Left forelimb (tissue), 1 donor: ENCODE measurements at places on chromosomes 16 and 17.

GRCh38 chr16:73670836-73671820, 623.2 kb upstream of the ZFHX3 start:
- DNase-seq, result no peak

GRCh38 chr17:43860077-43860725, 13.2 kb downstream of the CD300LG start:
- DNase-seq, result no peak

- no peak for DNase-seq
These were observed at the start of gene ADAM11 for GRCh38 chr17:44758414-44759085. Gene ADAM11, plus strand, starts transcription at chr17:44758988. Its CDS starts 212 bp downstream, at chr17:44759200.

DNA sequence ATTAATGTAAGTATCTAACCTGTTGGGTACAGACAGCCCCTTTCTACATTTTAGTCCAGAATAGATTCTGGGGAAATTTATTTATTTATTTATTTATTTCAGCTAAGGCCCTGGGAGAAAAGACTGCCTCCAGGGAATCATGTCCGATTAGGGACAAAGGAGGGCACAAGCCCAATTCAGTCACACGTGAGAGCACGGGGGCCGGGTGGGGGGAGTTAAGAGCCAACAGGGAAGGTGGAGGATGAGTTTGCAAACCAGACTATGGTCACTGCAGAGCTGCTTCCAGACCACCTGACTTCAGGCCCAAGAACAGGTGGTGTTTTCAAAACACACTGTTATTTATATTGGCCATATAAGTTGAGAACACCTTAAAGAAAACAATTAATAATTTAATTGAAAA, 1.6 kb upstream of the ZFHX3 start:
- no peak for DNase-seq

GRCh38 chr16:27665881-27666280, 115.9 kb downstream of the KATNIP start:
- DNase-seq, result no peak

- no peak for DNase-seq
These were observed 805 bp downstream of the HNF1B start for GRCh38 chr17:37743875-37744632.

DNA sequence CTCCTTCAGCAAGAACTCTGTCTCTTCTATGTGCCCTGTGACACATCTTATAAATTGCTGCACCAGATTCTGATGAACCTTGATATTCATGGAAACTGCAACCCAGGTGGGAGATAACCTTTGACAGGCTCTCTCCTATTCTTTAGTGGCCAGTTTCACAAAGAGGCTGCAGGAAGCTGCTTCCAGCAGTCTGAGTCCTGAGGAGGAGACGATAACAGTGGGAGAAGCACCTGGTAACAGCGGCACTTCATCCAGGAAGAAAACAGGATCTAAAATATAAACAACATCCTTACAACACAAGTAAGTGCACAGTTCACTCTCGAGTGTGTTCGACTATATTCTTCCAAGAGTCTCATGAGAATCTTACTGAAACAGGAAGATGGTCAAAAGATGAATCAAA, 180.1 kb downstream of the MAP2K6 start:
- DNase-seq, result no peak

DNA sequence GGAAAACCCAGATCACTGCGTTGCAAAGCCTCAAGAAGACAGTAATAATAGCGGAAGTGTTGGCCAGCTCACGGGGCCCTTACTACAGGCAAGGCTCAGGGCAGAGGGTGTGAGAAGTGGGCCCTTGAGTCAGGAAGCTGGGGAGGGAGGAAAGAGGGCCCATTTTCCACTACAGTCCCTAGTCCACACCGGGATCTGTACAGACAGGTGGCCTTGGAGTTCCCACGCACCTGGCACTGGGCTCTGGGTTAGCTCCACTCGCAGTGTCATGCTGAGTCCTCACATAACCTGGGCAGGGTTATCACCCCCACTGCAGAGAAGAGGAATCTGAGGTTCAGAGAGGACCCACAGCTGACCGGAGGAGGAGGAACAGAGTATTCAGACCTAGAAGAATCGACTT, 16.8 kb upstream of the MTSS2 start:
- DNase-seq, result no peak

- no peak for DNase-seq
These were observed 9.3 kb downstream of the WDR59 start for GRCh38 chr16:74975591-74975990.

DNA sequence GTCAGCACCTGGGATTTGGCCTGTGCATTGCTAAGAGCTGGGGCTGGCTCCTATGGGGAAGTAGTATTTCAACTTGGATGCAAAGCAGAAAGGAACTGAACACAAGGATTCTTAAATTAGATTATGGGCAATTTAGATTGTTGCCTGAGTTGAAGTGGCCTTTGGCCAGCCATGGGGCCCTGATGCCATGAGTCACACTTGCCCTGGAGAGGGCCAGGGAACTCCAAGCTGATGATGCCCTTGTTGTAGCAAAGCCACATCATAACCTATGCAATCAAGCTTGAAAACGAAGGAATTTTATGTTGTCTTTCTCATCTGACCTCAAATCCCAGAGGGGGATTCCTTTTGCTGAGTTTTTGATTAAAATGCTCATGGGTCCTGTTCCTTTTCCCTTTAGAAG, 3.9 kb upstream of the SPATA32 start:
- DNase-seq, result no peak

DNA sequence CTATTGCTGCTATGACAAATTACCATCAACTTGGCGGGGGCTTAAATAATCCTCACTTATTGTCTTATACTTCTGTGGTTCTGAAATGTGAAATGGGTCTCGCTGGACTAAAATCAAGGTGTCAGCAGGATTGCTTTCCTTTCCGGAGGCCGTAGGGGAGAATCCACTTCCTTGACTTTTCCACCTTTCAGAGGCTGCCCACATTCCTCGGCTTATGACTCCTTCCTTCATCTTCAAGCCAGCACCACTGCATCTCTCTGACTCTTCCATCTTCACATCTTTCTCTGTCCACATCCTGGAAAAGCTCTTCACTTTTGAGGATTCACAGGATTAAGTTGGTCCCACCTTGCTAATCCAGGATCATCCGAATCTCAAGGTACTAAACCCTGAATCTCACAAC, 217.8 kb downstream of the GRIN2A start:
- DNase-seq, result no peak

DNA sequence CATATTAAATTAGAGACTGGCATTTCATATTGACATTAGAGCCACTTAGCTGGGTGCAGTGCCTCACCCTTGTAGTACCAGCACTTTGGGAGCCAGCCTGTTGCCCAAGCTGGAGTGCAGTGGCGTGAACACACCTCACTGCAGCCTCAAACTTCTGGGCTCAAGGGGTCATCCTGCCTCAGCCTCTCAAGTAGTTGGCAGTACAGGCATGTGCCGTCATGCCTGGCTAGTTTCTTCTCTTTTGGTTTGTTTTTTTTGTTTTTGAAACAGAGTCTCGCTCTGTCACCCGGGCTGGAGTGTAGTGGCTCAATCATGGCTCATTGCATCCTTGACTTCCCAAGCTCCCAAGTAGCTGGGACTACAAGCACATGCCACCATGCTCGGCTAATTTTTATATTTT, 8.7 kb downstream of the PPM1E start:
- DNase-seq, result no peak

- no peak for DNase-seq
These were observed 137.6 kb downstream of the COPRS start for GRCh38 chr17:31721291-31722025.

GRCh38 chr17:2705888-2706795, 5.4 kb downstream of the CLUH start:
- no peak for DNase-seq

DNA sequence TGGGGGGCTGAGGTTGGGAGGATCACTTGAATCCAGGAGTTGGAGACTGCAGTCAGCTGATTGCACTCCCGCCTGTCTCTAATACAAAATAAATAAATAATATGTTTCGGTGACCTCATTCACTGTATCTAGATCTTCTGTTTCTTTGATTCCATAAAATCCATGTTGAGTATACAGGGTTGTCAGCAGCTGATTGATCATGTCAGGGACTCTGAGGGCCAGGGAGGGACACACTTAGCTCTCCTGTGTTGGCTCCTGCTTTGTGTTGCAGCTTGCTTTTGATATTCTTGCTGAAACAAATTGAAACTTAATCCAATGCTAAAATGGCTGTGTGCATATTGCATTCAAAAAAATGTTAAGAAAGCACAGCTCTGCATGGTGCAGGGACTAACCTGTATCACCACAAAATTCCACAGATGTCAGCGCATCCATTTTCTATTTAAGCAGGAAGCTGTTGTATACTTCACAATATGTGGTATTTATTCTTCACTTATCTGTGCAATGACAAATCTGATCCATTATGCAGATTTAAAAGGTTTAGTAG, 454.5 kb downstream of the CDH11 start:
- DNase-seq, result no peak

GRCh38 chr17:47262586-47262985, 9.0 kb downstream of the ITGB3 start:
- peak; percentile 33 for DNase-seq

- DNase-seq, result no peak
These were observed 27.9 kb upstream of the LRRC37A3 start for GRCh38 chr17:64947152-64947551.

DNA sequence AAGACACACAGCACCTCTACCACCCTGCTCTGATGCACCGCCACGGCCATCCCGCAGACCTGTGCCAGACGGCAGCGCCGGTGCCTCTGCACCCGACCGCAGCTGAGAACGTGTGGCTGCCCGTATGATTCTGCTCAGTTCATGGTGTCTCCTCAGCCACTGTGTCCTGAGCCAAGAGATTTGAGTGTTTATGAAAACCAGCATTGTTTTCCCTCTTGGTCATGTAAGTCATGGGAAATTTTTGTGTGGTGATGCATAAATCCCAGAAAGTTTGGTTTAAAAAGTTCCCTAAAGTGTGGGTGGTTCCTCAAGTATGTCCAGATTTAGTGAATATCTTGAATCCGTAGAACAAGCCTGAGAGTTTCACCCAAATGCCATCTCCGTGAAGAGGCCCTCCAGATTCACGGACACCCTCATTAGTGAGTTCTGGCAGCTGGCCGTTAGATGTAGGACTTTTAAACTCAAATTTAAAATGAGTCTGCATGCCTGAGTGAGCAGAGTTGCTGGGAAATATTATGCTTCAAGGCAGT, 57.6 kb downstream of the CDRT4 start:
- no peak for DNase-seq

- no peak for DNase-seq
These were observed 2.1 kb upstream of the SMIM22 start for GRCh38 chr16:4792951-4793513.

GRCh38 chr16:54051821-54052220, 234.8 kb downstream of the IRX3 start:
- no peak for DNase-seq

DNA sequence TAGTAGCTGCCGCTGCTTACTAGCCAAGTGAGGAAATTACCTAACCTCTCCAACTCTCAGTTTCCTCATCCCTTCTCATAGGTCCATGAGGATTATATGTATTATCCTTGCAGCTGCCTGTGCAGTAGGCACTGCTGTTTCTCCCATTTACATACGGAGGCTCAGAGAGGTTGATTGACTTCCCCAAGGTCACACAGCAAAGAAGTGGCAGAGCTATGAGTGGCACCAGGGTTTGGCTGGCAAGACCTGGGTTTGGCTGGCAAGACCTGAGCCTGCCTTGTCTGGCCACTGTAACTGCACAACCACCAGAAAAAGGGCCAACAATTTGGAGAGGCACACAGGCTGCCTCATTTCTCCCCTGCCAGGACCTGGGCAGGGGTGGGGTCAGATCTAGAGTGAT, 2.5 kb upstream of the NDRG4 start:
- DNase-seq, result no peak

DNA sequence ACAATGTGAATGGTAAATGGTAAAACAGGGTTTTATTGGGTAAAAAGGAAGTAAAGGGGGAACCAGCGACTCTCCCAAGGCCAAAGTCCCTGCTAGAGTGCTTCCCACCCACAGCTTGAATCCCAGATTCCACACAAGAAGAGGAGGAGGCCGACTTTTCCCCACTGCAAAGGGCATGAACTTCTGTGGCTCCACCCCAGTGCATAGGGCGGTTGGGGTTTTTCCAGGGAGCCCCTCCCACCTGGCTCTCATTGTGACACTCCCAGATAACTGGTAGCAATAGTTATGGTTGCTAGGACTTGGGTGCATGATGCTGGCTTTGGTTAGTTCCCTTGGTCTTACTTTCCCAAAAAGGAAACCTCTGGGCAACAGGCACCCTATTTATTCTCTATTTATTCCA, 666.0 kb upstream of the CA10 start:
- no peak for DNase-seq

GRCh38 chr16:22318690-22319358, 21.6 kb downstream of the POLR3E start:
- peak; percentile 15 for DNase-seq

GRCh38 chr17:69239611-69240600, 11.3 kb upstream of the ABCA10 start:
- no peak for DNase-seq

- DNase-seq, result no peak
These were observed 4.4 kb upstream of the OR1F1 start for GRCh38 chr16:3183445-3184139.

GRCh38 chr17:27754549-27754948, 45.8 kb downstream of the NOS2 start:
- peak; percentile 41 for DNase-seq

GRCh38 chr17:55709984-55710383, 12.7 kb downstream of the TMEM100 start:
- DNase-seq, result no peak

GRCh38 chr17:32102646-32103186, 39.6 kb upstream of the RHOT1 start:
- no peak for DNase-seq

DNA sequence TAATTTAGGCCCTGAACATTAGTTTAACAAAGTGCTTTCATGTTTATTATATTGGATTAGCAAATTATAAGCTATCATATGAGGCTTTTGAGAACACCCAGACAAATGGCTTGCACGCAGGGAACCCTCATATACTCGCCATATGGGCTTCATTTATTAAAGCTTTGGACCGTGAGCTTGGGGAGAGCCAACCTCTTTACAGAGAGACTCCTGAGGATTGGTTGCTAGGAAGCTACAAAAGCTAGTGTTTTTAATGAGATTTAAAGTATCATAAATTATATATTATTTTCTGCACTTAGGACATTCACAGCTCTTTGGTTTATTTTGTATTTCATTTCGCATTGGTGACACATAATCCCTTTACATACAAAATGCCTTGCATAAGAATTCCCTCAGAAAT, 193.8 kb upstream of the TOX3 start:
- no peak for DNase-seq

GRCh38 chr17:15398291-15398690, 56.9 kb upstream of the TEKT3 start:
- no peak for DNase-seq

DNA sequence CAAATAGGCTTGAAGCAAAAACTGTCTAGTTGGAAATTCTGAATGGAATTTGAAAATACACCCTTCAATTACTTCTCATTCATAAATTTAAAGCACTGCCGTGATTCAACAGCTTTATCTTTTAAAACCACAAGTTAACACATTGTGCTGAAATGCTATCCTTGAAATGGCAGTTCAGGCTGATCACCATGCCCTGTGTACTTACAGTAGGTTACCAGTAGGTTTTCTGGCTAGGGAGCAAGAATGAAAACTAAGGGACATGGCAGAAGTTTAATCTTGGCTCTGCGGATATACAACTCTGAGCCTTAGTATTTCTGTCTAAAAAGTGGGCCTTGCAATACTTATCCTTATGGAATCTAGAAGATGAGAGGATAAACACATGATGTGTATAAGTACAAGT, 28.0 kb downstream of the NXPH3 start:
- no peak for DNase-seq

- no peak for DNase-seq
These were observed 13.5 kb upstream of the LHX1 start for GRCh38 chr17:36923814-36924221.

- DNase-seq, result no peak
These were observed 137.1 kb downstream of the C16orf95 start for GRCh38 chr16:87180069-87180468.

- DNase-seq, result no peak
These were observed 2.8 kb upstream of the PPP1R27 start for GRCh38 chr17:81837641-81838040.
